ENCODE measurements at places on chromosomes 11 and 22.

DNA sequence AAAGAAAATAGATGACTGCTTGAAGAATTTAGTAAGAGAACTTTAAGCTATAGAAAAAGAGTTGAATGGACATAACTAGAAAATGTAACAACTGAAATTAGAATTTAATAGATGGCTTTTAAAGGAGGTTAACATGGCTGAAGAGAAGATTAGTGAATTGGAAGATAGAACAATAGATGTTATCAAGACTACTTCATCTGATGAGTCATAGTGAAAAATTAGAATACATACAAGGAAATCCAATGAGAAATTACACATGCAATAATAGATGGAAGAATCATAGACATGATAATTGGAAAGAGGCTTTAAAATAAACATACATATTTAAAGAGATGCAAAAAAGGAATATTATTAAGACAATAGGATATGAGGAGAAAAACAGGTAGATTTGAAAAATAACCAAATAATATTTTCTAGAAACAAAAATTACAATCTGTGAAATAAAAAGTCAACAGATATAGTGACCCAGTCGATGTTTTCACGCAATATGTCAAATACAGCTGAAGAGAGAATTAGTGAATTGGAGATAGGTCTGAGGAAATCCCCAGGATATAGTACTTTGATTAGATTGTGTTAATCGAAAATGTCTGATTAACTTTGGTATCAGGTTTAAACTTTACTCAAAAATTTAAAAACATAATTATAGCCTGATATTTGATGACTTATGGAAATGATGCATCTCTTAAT is 28.2 kb downstream of the CAT start:
- no peak for DNase-seq

DNA sequence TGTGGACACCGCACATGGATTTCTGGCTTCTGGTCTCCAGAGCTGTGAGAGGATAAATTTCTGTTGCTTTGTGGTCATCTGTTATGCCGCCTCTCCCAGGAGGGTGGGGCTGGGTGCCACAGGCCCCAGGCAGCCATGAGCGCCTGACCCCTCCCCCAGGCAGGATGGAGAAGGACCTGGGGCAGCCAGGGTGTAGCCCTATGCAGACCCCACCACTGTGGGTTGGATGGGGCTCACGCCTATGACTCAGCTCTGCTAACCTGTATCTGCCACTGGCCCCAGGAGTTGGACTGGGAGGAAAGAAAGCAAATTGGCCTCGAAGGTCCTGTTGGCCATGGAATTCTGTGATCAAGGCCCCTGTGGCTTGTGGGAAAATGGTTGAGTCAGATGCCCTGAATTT is 1351.1 kb downstream of the BRD1 start:
- no peak for DNase-seq

GRCh38 chr11:116533186-116533825 is 239.5 kb downstream of the BUD13 start:
- DNase-seq, result no peak

DNA sequence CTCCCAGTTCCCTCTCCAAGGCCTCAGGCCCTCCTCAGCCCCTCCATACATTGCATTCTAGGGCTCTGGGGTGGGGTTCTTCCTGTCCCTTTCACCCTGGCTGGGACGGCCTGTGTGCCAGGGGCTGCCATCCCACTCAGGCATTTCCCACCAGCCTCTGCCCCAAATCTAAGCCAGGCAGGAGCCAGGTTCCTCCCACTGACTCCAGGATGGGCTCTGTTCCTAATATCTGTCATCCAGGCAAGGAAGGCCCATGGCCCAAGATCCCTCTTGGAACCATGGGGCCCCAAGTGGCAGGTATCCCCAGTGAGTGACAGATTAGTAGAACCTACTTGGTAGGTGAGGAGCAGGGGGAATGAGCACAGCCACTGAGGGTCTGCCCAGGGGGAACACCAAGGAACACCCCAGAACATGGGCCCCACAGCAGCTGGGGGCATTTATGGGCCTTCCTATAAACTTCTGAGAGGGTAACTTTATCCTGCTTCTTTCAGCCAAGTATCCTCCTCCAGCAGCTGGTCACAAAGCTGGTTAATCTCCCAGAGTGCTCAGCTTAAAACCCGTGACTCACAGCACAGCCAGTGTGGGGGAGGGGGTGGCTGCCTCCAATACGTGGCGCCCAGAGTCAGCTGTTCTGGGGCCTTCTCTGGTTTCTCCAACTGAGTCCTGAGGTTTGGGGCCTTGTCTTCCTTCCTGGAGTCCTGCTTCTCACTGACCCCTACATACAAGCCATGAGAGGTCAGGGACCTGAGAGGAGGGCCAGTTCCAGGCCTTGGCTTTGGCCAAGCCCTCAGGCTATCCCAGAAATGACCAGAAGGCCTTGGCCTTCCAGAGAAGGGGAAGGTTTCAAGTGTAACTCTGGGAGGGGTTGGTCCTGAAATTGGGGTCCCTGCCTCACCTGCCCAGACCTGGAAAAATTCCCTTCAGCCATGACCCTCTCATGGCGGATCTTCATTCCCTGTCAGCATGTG is 19.9 kb upstream of the MYOD1 start:
- DNase-seq, result no peak

- no peak for DNase-seq
Measured at GRCh38 chr11:58658623-58659022, 36.2 kb downstream of the CNTF start.

DNA sequence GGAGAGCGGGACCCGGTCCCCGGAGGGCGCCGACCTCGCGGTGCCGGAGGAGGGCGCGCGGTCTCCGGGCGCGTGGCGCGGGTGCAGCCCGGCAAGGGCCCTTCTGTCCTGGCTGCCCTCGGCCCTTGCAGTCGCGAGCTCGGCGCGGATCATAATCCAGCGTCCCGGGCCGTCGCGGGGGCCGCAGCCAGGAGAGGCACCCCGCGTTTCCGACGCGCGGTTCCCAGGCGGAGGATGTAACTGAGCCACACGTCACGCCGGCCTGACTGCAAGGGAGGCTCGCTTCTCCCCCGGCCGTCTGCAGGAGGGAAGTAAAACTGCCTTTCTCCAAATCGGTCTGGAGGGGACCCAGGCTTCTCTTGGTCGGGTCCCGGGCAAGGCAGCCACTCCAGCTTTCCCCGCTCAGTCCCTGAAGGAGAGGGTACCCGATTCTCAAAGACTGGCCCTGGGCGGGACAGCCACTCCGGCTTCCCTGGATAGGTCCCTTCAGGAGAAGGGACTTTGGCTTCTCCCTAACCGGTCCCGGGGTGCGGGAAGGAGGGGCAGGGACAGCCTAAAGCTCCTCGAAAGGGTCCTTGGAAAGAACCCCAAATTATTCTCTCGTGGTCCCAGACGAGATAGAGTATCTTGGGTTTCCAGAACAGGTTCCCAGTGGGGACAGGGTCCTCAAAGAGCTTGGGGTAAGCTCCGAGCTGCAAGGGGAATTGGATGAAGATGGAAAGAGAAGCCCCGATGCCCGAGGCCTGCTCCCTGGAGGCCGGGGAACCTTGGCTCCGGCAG is 836 bp downstream of the SPON1 start:
- peak; percentile 41 for DNase-seq

DNA sequence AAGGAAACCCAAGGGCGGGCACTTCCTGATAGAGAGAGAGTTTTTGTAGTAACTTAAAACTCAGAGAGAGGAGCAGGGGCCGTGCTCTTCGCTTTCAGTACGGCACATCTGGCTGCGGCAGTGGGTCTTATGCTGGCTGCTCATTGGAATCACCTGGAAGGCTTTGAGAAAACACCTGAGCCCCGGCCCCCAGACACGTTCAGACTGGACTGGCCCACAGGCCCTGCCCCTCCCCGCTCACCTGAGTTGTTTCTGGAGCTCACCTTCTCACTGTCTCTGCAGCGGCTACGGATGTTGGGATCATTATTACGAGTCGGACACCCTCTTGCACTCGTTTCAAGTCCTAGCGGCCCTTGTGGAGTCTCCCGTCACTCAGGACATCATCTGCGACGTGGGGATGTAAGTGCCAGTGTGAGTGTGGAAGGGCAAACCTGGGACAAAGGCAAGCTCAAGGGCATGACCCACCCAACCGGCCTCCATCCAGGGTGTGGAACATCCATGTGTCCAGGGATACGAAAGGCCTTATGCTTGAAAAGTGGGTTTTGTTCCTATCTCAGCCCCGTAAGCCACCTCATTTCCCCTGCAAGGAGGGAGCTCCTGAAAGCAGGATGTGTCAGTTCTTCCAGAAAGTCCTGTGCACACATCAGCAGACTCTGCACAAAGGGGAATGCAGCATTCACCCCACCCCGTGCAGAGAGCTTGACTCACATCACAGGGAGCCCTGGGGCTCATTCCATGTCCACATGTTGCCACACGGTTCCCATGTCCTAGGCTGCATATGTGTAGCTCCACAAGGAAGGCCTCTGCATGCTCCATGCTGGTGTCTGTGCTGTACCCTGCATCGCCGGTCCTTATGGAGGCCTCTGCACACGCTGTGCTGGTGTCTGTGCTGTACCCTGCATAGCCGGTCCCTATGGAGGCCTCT is 5.4 kb downstream of the NADSYN1 start:
- no peak for DNase-seq

DNA sequence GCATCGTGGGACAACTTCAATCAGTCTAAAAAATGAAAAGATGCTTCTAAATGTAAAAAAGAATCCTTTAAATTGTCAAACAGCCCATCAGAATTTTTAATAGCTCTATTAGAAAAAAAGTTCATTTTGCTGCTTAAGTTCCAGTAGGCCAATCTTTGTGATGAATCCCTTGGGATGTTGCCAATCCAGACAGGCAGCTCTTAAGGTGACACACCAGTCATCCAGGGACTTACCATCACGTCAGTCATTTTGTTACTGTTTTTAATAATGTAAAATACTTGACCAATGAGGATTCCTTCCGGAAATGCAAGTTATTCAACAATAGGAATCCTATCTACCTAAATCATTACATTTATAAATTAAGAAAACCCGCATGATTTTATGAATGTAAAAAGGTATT is 47.8 kb upstream of the TMEM45B start:
- DNase-seq, result no peak

DNA sequence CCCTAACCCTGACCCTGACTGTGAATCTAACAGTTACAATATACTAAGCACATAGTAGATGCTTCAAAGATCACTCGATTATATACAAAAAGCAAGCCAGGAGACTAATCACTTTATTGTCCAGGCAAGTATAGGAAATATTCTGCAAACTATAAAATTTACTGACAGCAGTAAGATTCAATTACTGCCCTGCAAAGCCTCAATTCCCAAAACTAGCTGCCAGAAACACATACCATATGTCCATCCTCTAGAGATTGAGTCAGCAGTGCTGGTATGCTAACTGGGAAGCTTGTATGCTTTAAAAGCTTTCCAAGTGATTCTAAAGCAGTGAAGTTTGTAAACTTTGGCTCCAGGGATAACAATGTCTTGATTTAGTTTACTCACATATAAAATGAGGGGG is 26.1 kb downstream of the CSTF3 start:
- DNase-seq, result no peak

DNA sequence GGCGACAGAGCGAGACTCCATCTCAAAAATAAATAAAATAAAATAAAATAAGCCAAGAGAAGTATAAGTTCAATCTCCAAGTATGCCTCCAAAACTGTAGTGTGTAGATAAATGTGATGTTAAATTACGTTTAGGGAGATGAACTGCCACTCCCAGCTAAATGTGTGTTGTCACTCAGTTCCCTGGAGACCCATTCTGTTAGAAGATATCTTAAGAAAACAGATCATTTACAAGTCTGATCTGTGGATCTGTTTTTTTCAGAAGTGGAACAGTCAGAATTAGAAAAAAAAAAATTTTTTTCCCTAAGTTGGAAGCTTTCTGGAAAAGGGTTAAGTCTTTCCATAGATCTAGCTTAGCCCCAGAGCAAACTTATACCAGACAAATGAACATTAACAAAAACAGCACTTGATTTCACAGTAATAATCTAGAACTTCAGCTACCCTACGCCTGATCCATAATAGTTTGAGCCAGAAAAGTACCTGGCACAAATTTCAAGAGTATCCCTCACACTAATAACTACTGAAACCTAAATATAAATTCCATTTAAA is 18.2 kb downstream of the CELF1 start:
- no peak for DNase-seq

GRCh38 chr11:57321388-57322255 is 3.1 kb downstream of the TNKS1BP1 start:
- no peak for DNase-seq

GRCh38 chr11:130718120-130718519 is 198.2 kb downstream of the SNX19 start:
- DNase-seq, result no peak

DNA sequence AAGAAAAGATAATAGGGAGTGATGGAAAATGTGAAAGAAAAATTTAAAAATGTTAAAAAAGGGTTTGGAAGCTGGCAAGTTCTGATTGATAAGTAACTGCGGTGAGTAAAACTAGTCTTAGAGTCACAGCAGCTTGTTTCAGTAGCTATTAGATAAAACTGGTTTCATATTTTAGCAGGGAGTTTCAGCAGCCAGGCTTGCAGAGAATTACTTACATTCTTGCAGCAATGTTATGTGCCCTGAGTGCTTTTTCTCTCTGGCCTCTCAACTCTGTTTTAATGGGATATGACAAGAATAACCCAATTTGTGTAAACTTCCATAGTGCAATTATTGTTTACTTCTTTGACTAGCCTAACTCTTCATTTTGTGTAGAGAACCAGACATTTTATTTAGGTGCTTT is 33.6 kb downstream of the PPME1 start:
- no peak for DNase-seq

GRCh38 chr11:119571311-119571710 is 148.3 kb upstream of the THY1 start:
- no peak for DNase-seq

DNA sequence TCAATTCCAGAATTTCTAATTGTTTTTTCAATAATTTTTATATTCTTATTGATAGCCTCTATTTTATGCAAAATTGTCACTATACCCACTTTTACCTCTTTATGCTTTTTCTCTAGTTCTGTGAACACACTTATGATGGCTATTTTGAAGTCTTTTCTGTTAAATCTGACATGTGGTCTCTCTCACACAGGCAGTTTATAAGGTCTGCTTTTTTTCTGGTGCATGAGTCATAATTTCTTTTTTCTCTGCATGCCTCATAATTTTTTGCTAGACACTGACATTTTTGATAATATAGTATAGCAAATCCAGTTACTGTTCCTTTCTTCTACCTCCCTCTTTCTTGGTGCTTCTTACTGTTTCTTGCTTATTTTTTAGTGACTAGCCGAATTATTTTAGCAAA is 36.0 kb downstream of the ZBTB44 start:
- no peak for DNase-seq

DNA sequence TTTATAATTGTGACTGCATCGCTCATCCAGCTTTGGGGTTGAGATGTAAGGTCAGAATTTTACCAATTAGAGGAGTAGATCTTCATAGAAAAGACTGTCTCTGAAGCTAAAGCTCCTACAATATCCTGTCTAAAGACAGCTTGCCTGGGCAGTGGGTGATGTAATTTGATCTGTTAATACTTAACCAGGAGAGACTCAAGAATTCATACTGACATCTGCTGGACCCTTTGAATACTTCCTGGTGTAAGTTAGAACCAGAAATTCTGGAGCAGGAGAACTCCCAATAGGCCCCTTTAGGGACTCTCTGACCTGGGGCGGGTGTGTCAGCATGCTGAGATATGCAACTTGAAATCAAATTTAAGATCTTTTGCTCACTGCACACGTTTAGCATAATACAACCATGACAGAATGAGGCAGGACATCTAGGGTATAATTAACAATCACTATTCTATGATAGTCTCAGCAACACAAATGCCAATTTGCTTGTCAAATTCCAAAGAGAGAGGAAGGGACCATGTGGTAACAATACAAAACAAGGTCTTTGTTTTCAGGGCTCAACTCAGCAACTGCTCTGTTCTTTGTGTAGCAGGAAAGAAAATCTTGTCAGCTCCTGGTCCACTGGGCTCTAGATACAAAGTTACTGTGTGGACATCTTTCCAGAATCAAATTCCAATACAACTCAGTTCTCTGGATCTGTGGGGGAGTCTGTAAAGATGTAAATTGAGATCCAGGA is 143.9 kb downstream of the INSC start:
- no peak for DNase-seq

- DNase-seq, result peak; percentile 64
Measured at GRCh38 chr11:64358907-64359711, at the start of gene RPS6KA4. Gene RPS6KA4, plus strand, starts transcription at chr11:64359162. Its CDS starts 74 bp downstream, at chr11:64359236.
